ENCODE measurements at places on chromosomes 12 and 14.

GRCh38 chr12:5614256-5614655 lies 182.3 kb downstream of the NTF3 start:
- DNase-seq, result no peak

DNA sequence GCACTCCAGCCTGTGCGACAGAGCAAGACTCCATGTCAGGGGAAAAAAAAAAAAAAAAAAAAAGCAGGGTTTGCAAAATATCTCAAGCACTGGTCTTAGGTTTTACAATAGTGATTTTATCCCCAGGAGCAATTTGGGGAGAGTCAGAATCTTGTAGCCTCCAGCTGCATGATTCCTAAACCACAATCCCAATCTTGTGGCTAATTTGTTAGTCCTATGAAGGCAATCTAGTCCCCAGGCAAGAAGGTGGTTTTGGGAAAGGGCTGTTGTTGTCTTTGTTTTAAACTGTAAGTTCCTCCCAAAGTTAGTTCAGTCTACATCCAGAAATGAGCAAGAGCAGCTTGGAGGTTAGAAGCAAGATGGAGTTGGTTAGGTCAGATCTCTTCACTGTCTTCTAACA lies 135.7 kb downstream of the PLXNC1 start:
- DNase-seq, result no peak

GRCh38 chr12:67921286-67921685 lies 68.0 kb upstream of the IFNG-AS1 start:
- DNase-seq, result no peak

DNA sequence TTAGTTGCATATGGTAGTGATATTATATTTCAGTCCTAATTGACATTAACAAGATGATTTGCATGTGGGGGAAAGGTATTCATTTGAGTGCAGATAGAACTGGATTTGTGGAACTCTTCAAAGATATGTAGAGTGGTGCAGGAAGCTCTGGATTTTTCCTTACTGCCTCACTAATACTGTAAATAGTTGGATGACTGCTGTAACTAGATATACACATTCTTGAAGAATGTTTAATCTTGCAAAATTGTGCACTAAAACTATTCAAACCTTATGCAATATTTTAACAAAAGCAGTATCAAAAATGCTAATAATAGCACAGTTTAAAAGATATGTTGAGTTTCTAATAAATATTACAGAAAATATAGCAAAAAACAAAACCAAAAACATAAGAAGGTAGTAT lies 43.1 kb upstream of the ATF7IP start:
- DNase-seq, result no peak

DNA sequence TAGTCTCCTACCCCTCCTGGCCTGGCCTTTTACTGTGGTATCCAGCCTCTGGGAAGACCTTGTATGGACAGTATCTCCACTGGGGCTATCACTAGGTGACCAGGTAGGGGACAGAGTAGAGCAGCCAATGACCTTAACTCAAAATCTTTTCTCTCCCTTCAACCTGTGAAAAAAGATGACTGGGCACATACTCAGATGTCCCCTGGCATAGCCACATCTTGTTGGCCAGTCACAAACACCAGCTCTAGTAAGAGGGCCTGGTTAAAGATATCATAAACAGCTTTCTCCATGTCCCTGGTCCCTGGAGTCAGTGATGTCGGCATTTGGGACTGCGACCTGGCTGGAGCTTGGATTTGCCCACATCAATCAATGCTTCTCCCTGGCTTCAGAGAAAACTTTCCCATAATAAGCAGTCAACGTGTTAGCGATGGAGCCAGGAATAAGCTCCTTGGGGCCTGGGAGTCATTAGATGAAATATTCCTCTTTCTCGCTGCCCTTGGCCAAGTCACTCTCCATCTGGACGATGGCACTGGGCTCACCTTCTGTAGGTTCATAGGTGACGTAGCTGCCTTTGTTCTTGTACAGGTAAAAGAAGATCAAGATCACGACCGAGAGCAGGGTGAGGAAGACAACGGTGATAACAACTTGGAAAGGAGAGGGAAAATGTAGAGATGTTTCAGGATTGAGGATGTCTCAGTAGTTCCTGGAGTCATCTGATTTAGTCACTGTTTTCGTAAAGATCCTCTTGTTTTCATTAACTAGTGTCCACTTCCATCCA lies 7.0 kb downstream of the DAZAP2 start:
- DNase-seq, result no peak

- DNase-seq, result peak; percentile 10
Observed at GRCh38 chr12:13534645-13535398, 338.3 kb downstream of the EMP1 start.

- DNase-seq, result no peak
Observed at GRCh38 chr14:90759370-90760077, 56.7 kb downstream of the TTC7B start.

GRCh38 chr12:128942960-128943477 lies 89.7 kb downstream of the GLT1D1 start:
- DNase-seq, result no peak

DNA sequence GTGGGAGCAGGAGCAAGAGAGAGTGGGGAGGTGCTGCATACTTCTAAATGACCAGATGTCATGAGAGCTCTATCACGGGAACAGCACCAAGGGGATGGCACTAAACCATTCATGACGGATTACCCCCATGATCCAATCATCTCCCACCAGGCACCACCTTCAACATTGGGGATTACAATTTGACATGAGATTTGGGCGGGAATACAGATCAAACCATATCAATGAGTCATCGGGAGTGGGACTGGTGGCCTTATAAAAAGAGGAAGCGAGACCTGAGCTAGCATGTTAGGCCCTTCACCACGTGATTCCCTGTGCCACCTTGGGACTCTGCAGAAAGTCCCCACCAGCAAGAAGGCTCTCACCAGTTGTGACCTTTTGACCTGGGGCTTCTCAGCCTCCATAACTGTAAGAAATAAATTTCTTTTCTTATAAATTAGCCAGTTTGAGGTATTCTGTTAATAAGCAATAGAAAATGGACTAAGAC lies 28.7 kb downstream of the COX8C start:
- no peak for DNase-seq

- DNase-seq, result no peak
Observed at GRCh38 chr12:82034769-82035168, 275.6 kb upstream of the PPFIA2 start.

DNA sequence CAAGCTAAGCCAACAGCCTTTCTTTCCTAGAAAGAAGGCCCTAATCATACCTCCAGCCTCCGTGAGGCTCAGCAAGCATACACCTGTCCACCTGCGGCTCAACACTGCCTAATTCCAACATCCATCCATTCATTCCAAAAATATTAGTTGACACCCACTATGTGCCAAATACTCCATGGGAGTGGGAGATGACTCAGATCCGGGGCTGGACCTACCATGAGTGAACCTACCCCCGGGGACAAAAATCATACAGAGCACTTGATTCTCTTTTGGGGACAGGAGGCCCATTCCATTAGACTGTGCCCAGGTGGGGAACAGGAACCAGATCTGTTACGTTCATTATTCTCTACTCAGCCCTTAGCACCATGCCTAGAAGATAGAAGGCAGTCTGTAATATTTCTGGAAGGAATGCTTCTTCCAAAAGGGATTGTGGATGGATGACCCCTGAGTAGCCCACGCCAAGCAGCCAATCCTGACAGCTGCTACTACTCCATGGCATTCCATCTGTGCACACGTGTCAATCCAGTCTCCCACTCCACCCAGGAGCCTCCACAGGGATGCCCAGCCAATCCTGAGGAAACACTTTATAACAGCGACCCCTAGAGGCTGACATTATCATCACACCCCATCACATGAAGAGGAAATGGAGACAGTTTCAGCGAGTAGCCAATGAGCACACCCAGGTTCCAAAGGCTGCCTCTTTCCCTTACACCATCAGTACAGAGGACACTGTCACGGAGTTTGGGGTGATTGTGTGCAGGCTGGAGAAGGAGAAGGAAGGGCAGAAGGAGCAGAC lies 170.7 kb downstream of the ESRRB start:
- no peak for DNase-seq

DNA sequence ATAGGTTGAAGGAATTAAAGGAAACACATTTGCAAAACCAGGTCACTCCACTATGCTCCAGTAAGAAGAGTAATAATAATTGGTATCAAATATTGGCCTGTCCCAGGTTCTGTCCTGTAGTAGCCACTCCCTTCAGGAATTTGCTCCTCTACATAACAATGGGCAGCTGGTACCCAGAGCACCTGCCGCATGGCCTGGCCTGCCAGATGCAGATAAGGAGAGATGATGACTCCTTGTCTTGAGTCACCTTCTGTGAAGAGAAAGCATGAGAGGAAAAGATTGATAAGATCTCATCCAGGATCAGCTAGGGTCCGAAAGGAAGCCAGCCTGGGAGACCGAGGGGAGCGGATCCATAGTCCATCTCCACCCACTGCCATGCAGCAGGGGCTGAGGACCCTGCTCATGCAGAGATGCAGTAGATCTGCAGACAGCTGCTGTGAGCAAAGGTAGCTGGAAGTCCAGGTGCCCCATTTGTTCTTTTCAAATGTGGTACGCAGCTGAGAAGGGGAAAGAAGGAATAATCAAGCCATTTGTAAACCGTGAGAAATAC lies 24.3 kb downstream of the VCPKMT start:
- no peak for DNase-seq

Measured in stimulated activated CD4-positive, alpha-beta T cell treated with anti-CD3 and anti-CD28 coated beads, Interleukin-15, amount 100 ng/mL, for 48 hours (primary cell).